Peyer's patch (tissue), 4 donors: ENCODE measurements at places on chromosomes 6 and 20. TPM values are rescaled to one million over a fixed set of nuclear protein-coding genes. Genes with fewer than 3 reads are reported as not detected.

Gene CRISP2
- not detected for total RNA-seq

Gene PRR18
- total RNA-seq: not detected

Gene NFYA
- 22.9 TPM for total RNA-seq

Gene BEND6
- total RNA-seq: not detected
